ENCODE measurements at places on chromosomes 3 and 15.

GRCh38 chr3:82416830-82417229 is 655.4 kb upstream of the GBE1 start:
- DNase-seq = peak; percentile 1

DNA sequence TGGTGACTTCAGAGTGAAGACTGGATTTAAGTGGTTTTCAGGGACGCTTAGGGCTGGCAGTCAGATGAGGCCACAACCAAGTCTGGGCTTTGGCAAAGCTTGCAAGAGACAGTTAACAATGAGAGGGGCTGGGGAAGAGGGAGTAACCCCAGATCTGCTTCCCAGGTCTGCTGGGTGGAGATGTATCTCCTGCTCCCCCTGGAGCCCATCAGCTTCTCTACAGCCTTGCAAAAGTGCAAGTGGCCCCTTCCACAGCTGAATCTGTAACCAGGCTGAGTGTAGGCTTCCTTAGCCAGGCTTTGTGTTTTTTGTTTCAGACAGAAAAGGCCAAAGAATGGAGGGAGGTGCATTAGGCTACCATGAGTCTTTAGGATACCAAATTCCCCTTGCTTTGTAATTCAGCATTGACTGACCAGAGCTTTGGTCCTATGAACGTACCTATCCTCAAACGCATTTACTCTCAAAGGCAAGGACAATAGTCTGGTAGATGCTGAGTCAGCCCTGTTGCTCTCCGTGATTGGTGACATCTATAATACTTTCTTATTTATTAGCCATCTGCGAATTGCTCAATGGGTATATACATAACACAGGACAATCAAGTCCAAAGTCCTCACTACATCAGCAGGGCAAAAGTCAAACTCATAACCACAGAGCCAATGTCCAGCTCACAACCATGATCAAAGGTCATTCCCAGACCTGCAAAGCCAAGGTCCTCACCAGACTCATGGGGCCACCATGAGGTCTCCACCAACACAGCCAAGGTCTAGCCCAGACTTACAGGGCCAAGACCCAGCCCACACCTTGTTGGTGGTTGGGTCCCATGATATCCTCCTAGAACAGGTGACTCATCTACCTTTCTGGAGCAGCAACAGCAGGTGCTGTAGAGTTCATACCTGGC is 17.1 kb downstream of the CCDC13 start:
- peak; percentile 35 for DNase-seq

GRCh38 chr15:61173899-61174689 is 55.0 kb downstream of the RORA start:
- no peak for DNase-seq

DNA sequence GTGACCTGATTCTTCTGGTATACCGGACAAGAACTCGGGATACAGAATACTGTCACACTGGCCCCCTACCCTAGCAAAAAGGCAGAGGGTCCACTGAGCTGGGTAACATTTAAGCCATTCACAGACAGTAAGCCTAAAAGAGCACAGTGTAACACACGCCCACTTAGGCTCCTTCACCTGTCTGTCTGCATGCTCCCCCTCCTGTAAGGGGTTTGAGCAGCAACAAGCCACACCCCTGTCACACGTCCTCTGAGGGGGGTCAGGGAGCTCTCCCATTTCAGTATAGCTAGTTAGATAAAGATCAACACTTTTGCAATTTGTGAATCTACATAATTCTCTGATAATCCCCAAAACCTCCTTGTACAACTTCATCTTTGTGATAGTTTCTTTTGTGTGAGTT is 586.3 kb upstream of the LMCD1 start:
- DNase-seq = no peak

GRCh38 chr15:99434506-99435112 is 131.2 kb upstream of the MEF2A start:
- DNase-seq = no peak

DNA sequence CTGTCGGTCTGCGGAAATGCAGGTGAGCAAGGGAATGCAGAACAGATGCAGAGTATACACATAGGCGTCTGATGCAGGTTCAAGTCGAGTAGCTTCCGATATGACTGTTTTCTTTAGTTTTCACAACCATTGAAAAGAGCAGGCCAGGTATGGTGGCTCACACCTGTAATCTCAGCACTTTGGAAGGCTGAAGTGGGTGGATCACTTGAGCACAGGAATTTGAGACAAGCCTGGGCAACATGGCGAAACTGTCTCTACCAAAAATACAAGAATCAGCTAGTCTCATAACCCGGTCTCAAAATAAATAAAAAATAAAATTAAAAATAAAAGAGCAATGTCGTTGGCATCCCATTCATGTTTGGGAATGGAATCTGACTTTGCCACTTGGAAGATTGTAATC is 101.5 kb downstream of the PTPRG start:
- DNase-seq = no peak

GRCh38 chr3:60979461-60980341 is 271.6 kb downstream of the FHIT start:
- DNase-seq = no peak

DNA sequence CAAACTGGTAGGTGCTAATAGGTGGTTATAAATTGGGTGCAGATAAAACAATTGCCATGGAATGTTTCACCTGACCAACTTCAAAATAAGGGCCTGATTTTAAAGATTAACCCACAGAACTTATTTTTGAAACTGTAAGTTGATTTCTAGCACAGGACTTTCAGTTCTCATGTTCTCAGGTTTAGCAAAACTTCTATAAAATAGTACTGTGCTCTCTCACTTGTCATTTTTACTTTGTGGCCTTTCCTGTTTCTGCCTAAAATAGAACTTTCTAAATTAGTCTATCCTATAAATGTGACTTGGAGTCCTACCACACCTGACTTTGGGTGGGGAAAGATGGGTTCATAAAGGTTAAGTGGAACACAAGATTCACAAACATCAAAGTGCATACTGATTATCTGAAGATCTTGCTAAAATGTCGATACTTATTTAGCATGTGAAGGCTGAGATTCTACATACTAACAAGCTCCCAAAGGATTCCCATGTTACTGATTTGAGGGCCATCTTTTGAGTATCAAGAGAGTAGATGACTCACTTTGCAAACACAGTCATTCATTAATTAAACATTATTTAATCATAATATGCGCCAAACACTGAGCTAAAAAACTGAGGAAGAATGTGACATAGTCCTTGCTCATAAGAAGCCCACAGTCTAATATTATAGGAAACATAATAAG is 38.6 kb downstream of the BTLA start:
- no peak for DNase-seq

DNA sequence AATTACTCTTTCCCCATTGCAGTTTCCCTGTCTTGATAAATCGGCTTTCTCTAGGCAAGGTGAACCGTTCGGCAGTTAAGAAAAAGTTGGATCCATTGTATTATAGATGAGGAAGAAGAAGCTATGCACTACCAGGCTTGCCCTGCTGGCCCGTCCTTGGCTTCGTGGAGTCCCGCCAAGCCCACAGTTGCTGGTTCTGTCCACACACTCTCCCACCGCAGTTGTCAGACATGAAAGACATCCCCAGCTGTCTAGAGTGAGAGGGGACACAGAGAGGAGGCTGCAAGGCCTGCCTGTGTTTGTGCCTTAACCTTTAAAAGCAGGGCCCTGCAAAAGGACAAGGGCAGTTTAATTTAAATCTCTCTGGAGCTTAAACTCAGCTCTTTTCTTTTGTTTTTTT is 47.2 kb upstream of the PLCL2 start:
- DNase-seq = no peak

DNA sequence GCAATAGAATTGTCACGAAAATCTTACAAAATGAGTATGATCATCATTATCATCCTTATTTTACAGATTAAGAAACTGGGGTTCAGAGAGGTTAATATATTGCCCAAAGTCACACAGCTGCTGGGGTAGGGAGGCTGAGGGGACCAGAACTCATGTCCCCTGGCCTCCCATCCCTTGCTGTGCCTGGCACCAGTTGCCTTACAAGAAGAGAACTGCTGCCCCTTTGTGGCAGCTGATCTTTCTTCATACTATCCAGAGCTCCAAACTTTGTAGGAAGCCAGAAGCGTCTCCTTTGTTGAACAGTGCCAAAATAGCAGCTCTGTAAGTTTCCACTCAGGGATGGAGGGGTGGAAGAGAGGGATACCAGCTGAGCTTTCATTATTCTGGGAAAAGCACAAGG is 236.8 kb upstream of the TBC1D5 start:
- peak; percentile 2 for DNase-seq

DNA sequence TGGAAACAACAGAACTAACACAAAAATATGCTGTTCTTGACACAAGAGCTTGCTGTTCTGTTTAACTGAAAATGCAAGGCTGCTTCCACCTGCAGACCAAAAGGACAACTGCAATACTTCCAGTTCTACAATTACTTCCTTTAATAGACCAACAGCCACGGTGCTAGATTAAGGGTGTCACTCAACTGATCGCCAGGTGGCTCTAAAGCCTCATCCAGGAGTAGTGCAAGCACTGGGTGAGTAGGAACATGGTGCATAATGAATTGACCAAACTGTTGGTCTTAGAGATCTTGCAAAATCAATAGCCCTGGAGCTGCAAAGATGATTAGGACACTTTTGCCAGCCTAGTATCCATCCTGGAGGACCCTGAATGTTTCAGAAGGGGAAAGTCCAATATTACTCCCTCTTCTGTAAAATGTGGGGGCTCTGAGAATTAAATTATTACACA is 3.6 kb upstream of the CLDN16 start:
- DNase-seq = peak; percentile 4

Data from midbrain (tissue), 1 donor.